Stimulated activated CD8-positive, alpha-beta memory T cell treated with anti-CD3 and anti-CD28 coated beads, Interleukin-7, amount 100 ng/mL, for 1 hour (primary cell): ENCODE measurements at places on chromosomes 16 and 17.

- no peak for DNase-seq
These were observed 21.8 kb upstream of the BCO1 start for GRCh38 chr16:81216706-81217105.

GRCh38 chr17:78739331-78739931, 42.6 kb downstream of the CYTH1 start:
- no peak for DNase-seq

GRCh38 chr17:40329839-40330794, 21.1 kb downstream of the RARA start:
- DNase-seq, result no peak

DNA sequence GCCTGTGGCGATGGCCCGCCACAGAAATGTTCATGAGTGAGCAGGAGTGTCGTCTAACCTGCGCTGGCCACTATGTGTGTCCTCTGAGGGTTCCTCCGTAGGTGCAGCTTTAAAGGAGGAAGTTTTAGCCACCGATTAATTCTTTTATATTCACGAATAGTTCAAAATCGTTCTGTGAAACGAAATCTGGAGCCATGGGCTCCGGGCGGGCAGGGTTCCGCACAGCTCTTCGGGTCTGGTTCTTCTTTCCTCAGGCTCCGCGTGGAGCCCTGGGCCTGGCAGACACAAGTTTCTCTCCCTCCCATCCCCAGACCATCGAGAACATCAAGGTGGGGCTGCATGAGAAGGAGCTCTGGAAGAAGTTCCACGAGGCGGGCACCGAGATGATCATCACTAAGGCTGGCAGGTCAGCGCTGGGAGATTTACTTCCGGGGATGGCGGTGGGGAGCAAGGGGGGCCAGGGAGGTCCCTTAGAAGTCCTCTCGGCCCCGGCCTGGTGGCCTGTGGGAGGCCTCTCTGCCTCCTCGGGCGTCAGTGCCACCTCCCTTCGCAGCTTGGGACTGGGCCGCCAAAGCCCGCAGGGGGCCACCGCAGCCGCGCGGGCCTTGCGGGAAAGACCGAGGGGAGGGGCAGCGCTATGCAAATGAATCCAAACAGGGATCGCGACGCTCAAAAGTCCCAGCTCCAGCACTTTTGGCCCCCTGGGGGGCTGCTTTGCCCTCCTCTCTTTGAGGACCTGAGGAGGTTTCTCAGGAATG, 5.2 kb downstream of the TBX4 start:
- DNase-seq, result no peak

GRCh38 chr17:67151717-67152116, 93.3 kb downstream of the HELZ start:
- no peak for DNase-seq

GRCh38 chr16:50390371-50390771, 21.6 kb upstream of the BRD7 start:
- no peak for DNase-seq

GRCh38 chr16:81565321-81566028, 120.9 kb downstream of the CMIP start:
- no peak for DNase-seq

DNA sequence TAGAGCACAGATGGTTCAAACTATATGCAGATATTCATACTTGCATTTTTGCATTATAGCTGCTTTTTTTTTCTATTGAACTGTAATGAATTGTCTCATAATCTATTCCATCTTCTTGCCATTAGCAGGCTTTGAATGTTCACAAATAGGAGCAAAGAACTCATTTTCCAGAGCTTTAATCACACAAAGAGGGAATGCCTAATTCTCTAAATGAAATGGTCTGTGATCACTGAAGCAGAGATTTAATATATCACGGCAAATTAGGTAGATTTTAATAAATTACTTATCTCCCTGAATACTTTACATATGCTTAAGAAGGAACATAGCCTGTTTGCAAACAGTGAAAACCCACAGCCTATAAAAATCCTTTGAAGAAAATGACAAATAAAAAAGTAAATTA, 97.6 kb upstream of the AKTIP start:
- no peak for DNase-seq

DNA sequence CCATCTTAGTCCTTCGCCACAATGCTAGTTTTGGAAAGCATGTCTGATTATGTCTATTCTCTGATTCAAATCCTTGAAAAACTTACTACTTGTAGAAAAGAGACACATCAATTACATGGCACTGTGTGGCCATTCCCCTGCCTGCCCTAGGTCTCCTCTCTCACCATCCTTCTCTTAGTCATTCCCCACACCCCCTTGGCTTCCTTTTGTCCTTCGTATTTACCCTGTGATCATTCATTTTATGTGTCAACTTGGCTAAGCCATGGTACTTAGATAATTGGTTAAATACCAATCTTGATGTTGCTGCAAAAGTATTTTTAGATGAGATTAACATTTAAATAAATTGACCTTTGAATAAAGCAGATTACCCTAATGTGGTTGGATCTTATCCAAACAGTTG, 122.9 kb upstream of the CDH11 start:
- no peak for DNase-seq

GRCh38 chr17:55617441-55617840, 105.2 kb downstream of the TMEM100 start:
- no peak for DNase-seq

- no peak for DNase-seq
These were observed 318 bp upstream of the RBL2 start for GRCh38 chr16:53433930-53434376.

DNA sequence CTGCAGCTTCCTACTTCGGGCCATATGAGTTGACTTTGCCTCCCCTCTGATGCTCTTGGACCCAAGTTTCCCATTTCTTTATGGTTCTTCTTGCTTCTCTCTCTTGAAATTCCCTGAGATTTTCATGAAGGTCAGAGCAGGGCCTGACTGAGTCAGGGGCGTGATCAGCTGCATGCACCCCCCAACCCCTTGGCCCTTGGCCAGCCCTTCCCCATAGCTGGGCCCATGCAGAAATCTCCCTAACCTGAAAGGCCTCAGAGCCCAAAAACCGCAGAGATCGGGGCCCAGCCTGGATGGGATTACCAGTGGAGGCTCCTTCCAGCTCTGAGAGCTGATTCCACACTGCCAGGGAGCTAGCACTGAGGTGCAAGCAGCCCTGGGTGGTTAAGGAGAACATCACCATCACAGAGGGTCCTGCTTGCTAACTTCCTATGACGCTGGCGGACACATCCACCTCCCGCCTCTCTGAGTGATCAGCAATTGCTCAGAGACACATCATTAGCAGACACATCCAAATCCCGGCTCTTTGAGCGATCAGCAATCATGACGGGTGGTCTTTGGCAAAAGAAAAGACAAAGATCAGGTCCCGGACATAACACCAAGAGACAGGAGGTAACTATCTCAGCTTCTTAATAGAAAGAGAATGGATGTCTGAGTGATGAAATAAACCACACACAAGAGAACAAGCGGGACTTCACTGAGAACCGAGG, 161.5 kb downstream of the C16orf78 start:
- no peak for DNase-seq
